ENCODE measurements at places on chromosomes 1 and 21.

- no peak for DNase-seq
Measured at GRCh38 chr1:167643441-167643840, 13.4 kb downstream of the RCSD1 start.

DNA sequence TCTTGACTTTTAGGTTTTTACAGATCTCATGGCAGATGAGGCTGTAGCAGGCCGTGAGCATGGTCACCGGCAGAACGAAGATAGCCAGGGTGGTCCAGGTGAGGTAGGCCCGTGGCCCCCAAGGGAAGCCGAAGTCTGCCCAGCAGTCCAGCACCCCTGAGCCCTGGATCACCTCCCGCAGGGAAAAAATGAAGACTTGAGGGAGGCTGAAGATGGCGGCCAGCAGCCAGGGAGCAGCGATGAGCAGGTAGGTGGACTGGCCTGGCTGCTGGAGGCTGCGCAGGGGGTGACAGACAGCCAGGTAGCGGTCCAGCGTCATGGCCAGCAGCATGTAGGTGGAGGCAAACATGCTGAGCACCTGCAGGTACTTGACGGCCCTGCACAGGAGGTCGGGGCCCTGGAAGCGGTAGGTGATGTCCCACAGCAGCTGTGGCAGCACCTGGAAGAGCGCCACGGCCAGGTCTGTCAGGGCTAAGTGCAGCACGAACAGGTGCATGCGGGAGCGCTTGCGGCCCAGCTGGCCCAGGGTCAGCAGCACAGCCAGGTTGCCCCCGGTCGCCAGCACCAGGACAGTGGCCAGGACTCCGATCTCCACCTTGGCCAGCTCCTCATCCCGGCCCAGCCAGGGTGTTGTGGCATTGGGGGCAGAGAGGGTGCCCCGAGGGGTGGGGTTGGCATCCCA, 856 bp downstream of the AVPR1B start:
- no peak for DNase-seq

- DNase-seq = no peak
Measured at GRCh38 chr21:46154955-46155513, 345 bp downstream of the FTCD start.

GRCh38 chr1:6521536-6521935, 30.1 kb upstream of the PLEKHG5 start:
- DNase-seq = no peak

GRCh38 chr1:187566354-187566753, 737.6 kb downstream of the PLA2G4A start:
- DNase-seq = no peak

DNA sequence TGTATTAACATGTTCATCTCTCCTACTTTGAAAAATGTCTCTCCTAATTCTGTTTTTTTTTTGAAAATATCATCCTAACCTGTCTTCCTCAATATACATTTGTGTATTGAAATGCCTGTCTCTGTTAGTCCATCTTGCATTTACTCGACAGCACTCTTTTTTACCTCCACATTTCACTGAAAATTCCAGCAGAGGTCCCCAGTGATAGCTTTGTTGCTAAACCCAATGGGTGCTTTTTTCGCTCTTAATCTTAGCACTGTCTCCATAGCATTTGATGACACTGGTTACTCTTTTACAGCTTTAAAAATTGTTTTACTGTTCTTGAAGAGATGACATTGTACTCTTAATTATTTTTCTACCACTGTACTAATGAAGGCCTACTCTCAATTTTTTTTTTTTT, 10.8 kb downstream of the OSBPL9 start:
- DNase-seq = no peak

GRCh38 chr1:65759516-65759915, 33.2 kb upstream of the PDE4B start:
- no peak for DNase-seq

- no peak for DNase-seq
Measured at GRCh38 chr1:96487971-96488370, 233.6 kb upstream of the PTBP2 start.

DNA sequence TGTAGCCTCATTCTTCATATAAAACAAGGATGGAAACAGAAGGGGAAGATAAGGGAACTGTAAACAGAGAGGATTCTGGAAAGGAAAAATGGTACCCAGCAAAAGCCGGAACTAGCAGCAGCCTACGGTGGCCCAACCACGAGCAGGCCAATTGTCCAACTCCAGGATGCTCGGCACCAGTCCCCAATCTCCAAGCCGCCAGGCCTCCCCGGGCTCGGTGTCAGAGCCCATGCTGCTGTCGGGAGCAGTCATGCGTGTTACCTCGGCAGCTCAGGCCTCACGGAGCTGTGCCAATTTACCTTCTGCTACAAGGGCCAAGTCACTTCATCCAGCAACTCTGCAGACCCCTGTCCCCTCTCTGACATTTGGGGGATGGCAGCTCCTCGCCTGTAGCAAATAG, 130.8 kb downstream of the ZBTB18 start:
- no peak for DNase-seq

DNA sequence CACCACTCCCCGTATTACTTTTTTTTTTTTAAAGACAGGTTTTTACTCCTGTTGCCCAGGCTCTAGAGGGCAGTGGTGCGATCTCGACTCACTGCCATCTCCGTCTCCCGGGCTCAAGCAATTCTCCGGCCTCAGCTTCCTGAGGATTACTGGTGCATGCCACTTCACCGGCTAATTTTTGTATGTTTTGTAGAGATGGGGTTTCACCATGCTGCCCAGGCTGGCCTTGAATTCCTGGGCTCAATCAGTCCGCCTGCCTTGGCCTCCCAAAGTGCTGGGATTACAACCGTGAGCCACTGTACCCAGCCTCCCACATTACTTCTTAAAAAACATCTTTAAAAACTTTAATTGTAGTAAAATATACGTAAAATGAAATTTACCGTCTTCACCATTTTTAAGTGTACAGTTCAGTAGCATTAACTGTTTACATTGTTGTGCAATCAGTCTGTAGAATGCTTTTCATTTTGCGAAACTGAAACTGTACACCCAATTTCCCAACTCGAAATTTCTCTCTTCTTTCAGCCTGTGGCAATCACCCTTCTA, 77.0 kb downstream of the ZMYM4 start:
- no peak for DNase-seq

GRCh38 chr1:29033829-29034466, 89.8 kb downstream of the TMEM200B start:
- no peak for DNase-seq

GRCh38 chr1:65674522-65674921, 118.2 kb upstream of the PDE4B start:
- no peak for DNase-seq

- no peak for DNase-seq
Measured at GRCh38 chr1:81999364-81999763, 198.6 kb downstream of the ADGRL2 start.

- DNase-seq = no peak
Measured at GRCh38 chr21:33396951-33397350, 6.3 kb upstream of the IFNGR2 start.

DNA sequence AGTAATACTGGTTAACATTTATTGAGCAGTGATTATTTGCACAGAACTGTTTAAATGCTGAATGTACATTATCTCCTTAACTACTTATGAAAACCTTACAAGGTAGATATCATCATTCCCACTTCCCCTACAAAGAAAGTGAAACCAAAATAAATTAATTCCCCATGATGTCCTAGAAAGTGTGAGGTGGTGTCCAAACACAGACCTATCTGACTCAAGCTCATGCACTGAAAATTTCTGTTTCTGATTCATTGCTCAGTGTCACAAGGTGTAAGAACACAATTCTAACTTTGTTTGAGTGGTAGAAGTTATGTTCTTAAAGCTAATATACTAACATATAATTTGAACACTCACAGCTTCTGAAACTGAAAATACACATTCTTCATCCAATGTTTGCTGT, 178.7 kb downstream of the MRPL39 start:
- DNase-seq = no peak

DNA sequence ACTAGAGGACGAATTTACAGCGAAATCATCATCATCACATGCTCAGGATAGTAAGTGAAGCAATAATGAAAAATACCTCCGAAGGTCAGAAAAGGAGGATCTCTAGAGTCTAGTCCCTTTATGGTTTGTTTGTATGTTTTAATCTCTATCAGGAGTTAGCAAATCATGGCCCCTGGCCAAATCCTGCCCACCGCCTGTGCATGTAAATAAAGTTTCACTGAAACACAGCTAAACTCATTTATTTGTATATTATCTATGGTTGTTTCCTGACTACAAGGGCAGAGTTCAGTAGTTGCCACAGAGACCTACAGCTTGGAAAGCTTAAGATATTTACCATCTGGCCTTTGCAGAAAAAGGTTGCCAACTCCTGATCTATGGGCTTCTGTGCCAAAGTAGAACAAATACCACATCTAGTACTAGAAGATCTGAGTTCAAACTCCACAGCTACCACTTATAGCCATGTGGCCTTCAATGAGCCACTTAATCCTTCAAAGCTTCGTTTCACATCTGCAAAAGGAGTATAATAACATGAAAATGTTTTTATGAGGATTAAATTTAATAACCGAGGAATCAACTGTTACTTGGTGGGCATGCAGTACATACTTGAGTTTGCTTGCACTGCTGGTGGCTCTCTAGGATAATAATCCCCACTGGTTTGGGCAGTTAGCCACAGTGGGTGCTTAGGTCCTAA, 94.0 kb upstream of the KIF26B start:
- DNase-seq = no peak

GRCh38 chr1:208025031-208025430, 114.1 kb upstream of the CD34 start:
- no peak for DNase-seq

DNA sequence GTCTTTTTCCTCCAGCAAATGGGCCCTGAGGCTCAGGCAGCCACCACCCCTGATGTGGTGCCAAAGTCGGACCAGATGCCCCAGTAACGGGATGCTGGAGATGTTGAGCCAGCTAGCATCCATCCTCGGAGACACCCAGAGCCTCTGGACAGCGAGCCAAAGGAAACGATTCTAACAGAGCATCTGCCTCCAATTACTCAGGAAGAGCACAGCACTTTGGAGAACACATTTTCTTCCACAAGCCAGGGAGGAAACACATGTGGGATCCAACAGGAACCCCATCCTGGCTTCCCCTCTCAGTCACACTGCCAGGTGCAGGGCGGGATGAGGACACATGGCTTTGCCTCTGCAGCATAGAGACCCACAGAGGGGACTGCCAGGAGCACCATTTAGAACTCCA, 44.9 kb downstream of the C1orf198 start:
- no peak for DNase-seq

DNA sequence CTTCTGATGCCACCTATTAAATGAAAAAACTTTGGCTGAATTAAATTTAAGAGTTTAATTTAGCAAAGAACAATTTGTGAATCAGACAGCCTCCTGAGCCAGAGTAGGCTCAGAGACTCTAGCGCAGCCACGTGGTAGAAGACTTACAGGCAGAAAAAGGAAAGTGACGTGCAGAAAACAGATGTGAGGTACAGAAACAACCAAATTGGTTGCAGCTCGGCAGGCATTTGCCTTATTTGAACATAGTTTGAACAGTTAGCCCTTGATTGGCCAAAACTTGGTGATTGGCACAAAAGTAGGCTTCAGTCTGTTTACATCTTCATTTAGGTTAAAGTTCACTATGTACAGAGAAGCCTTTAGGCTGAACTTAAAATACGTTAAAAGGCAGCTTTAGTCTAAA, 22.9 kb downstream of the TCP10L start:
- no peak for DNase-seq

- no peak for DNase-seq
Measured at GRCh38 chr1:95954585-95954984, 720.6 kb downstream of the RWDD3 start.

All from stimulated activated CD8-positive, alpha-beta memory T cell treated with anti-CD3 and anti-CD28 coated beads, Interleukin-2, amount 100 ng/mL, for 1 hour (primary cell).